ENCODE measurements at places on chromosomes 3 and 15.

DNA sequence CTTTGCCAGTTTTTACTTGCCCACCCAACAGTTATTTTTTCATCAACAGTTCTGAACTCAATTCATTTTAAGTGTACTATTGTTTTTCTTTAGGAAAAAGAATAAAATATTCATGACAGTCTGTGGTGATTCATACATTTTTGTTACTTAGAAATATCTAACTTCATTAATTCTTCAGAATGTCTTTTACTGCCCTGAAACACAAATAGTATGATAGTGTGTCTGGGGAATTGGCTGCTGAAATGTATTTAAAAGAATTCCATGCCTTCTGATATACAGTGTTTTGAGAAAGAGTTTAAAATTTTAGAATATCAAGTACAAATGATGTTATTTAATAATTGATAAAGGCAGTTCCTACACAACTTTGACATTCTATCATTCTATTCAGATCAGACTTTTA is 854.1 kb downstream of the NAALADL2 start:
- DNase-seq: no peak

DNA sequence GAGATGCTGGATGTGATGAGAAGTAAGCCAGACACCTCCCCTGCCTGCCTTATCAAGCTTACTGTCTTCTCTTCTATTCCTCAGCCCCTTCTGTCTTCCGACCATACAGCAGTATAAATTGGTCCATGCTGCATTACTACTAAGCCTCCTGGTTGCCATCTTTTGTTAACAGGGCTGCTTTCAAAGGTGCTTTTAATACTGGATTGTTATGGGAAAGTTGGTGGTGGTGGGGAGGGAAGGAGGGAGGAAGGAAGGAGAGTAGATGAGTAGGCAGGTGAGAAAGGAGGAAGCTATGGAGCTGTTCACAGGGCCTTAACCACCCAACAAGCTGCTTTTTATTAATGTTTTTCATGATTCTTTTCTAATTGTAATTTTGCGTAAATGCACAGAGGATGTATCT is 114.9 kb downstream of the SLC25A26 start:
- DNase-seq: no peak

DNA sequence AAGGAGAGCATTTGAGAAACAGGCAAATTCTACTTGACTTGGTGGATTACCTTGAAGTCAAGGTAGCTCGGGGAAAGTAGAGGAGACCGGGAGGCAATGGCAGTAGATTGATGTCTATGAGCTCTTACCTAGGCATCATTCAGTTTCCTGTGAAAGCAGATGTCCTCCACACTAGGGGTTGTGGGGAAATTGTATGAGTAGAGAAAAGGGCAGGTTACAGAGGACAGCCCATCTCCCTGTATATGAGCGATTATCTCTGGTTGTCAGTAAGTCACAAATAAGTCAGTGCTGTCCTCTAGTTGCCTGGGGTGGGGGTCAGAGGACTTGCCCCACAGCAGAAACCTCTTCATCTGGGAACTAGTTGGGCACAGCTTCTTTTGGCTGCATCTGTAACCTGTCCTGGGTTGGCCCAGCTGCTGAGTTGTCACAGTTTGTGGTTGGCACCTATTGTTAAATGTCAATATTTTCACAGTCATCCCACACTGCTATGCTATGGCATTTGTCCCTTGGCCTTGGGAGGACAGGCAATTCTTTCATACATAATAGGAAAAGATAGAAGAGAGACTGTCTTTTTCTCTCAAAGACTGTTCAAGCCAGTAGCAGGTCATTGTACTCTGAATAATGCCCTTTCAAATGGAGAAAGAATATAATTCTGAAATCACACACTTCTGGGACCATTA is 53.6 kb upstream of the LRRFIP2 start:
- DNase-seq: no peak

DNA sequence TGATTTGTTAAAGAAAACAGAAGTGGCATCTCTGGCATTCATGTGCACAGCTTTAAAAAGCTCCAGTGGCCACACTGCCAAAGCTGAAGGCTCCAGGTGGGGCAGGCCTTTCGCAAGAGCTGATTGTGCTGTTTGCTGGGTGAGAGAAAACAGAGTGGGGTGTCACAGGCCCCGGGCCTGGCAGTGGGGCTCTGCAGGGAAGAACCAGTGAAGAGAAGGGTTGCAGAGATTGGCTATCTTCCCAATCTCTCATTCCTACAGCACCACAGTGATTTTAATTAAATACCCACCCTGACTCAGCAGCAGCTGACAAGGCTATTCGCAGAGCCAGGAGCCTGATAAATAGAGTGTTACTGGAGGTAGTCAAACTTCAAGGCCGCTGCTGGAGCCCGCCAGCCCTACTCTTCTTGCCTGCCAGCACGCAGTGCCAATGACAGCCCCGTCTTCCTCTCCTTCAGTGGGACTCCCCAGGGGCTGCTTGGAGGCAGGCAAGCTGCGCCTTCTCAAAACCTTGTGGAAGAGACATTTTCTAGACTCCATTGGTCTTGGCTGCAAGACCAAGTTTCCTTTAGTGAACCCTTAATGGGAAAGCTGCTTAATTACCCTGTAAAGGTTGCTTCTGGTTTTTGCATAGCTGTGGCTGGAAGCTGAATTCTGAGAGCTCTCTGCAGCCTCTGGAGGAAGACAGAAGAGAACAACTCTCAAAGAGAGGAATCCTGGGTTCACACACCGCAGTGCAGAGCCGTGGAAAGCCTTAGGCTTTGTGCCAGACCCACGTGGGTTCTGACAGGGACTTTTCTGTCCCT is 225.8 kb upstream of the SLCO3A1 start:
- DNase-seq: no peak

DNA sequence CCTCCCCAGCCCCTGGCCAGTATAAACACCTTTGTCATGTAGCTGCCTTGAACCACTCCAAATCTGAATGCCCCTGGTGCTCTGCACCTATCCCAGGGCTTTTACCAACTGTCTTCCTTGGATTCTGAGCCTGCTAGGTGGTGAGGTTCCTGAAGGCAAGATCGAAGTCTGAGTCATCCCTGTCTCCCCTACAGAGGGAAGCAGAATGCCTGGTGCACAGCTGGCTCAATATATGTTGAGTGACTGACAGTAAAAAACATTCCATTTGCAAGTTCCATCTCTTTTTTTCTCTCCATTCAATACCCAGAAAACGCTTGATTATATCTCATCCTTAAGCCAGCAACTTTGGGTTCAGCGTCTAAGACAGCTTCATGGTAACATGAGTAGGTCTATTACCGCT is 24.7 kb downstream of the SLC24A1 start:
- DNase-seq: no peak

DNA sequence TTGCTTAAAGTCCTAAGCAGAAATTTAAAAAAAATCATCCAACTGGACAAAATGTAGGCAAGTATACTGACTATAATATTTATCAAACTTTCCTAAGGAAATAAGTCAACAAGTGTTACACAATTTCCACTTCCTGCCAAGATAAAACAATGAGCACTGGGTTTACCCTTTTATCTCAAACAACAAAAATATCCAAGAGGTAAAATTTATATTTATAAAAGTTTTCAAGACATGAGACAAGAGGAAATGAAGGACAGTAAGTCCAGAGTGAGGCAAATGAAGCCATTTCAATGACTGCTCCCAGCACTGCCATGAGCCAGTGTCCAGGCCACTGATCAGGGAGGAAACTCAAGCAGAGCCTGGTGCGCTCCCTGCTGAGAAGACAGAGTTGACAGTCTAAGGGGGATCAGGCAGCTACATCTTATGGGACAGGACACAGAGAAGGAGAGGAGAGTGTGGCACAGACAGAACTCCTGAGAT is 439.4 kb downstream of the RAP2B start:
- DNase-seq: no peak

DNA sequence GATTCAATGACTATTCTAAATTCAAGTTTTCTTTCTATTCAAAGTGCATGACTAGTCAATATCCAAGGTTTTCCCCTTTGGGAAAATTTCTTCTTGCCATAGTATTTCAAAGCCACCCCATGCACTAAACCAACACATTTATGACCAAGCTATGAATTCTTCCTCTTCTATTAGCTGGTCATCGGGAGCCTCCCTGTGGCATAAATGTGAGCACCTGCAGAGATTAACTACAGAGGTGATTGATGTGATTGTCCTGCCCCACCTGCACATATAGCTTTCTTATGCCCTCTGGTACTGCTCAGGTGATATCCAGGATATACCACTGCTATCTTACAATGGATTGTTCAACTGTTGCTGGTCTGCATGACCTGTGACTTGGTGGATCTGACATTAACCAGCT is 694.9 kb downstream of the ZBBX start:
- DNase-seq: no peak

DNA sequence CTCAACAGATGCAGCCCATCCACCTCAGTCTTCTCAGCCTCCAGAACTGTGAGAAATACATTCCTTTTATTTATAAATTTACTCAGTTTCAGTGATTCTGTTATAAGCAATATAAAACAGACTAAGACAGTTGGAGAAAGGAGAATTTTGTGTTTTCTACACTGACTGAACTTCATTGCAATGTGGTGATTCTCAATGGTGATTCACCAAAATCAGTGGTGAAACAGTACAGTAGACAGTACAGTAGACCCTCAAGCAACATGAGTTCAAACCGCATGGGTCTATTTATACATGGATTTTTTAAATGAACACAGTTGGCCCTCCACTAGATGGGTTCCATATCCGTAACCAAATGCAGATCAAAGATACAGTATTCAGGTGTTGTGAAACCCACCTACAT is 403.1 kb upstream of the TGFBR2 start:
- no peak for DNase-seq

DNA sequence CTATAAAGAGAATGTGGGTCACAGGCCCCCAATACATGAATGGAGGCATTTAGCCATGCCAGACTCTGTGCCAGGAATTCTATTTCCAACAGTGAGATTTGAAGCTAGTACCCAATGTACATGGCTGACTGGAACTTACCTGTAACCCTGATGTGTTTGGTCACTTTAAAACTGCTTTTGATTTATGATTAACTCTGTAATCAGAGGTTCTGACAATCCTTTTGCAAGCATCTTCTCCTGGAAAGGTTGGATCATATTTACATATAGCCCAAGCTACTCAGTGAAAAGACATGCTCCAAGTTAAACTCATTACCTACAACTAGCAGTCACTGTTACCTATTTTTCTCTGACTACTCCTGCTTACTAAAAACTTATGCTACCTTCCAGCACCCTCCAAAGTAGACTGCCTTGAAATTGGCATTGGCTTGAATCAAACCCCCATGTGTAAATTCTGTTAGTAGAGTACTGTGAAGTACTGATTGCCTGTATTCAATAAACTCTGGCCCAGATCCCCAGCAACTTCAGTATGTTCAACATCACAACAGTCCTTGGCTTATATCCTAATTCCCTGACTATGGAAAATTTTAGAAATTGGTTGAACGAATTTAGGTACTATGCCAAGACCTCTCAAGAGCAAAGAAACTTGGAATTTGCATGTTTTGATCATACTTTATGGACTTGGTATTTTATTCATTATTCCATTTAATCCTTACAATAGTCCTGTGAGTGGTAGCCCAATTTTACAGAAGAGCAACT is 665.6 kb upstream of the NECTIN3 start:
- DNase-seq: no peak

GRCh38 chr3:193948459-193948858 is 187.5 kb upstream of the HES1 start:
- no peak for DNase-seq

- no peak for DNase-seq
These were observed 4.8 kb downstream of the TNFAIP8L3 start for GRCh38 chr15:51089699-51090453.

- no peak for DNase-seq
These were observed 171.7 kb downstream of the FNDC3B start for GRCh38 chr3:172211123-172211522.

DNA sequence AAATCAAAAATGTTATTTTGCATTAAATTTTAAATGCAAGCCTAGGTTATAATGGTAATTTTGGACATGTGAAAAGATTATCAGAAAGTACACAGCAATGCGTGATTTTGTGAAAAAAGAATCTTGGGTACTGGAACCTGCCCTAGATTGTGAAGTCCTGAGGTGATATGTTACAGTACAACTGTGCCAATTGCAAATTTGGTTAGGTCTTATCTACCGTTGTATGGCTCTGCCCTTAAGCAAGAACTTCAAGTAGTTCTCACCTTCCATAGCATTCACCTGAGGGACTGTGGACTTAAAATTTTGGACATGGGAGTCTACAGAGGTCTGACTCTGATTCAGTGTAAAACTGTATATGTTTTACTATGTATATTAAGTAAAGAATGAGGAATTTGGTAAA is 140.2 kb downstream of the PEX5L start:
- no peak for DNase-seq

DNA sequence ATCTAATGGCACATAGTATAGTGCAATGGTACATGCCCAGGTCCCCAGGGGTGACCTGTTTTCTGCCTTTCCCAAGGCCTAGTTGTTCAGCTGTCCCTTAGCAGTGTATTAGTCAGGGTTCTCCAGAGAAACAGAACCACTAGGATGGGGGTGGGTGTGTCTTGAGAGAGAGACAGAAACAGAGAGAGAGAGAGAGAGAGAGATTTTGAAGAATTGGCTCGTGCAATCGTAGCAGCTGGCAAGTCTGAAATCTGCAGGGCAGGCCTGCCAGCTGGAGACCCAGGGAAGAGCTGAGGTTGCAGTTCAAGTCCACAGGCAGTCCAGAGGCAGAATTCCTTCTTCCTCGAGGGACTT is 90.6 kb upstream of the RNF7 start:
- no peak for DNase-seq

DNA sequence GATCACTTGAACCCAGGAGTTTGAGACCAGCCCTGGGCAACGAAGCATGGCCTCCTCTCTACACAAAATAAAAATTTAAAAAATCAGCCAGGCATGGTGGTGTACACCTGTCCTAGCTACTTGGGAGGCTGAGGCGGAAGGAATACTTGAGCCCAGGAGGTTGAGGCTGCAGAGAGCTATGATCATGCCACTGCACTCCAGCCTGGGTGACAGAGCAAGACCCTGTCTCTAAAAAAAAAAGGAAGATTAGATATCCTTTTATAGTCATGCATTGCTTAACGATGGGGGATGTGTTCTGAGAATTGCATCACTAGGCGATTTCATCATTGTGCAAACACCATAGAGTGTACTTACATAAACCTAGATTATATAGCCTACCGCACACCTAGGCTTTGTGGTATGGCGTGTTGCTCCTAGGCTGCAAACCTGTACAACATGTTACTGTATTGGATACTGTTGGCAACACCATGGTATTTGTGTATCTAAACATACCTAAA is 12.6 kb downstream of the ALAS1 start:
- no peak for DNase-seq

DNA sequence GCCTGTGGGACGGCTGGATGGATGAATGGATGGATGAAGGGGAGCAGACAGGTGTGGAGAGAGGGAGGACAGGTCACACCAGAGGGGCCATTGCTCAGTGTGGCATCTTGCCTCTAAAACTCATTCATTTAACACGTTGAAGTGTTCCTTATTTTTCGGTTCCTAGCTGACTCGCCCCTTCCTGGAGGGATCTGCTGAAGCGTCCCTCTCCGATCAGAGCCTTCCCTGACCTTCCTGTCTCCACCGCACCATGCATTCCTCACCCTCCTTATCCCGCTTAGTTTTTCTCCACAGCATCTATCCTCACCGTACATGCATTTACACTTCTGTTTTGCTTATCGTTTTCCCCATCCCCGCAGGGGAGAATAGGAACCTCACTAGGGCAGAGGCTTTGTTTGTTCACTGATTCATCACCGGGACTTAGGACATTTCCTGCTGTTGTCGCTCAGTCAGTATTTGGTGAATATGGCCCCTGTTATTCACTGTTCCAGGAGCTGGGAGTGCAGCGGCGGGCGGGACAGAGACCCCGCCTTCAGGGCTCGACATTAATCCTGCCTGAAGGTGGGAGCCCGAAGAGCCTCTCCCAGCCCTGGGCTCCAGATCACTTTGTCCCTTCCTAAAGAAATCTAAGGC is 32.0 kb downstream of the FOXL2 start:
- DNase-seq: no peak

- DNase-seq: no peak
These were observed 50.8 kb upstream of the CACNA2D3 start for GRCh38 chr3:54071601-54072000.
